ENCODE measurements at places on chromosomes 13 and 19.
A peak's percentile ranks its signal among the peaks of the same experiment; 100 is the strongest.

GRCh38 chr19:18423258-18424020, 4.2 kb downstream of the SSBP4 start:
- DNase-seq: no peak

- DNase-seq: peak; percentile 3
Measured at GRCh38 chr19:58154287-58154678, 3.7 kb upstream of the ZNF329 start.

DNA sequence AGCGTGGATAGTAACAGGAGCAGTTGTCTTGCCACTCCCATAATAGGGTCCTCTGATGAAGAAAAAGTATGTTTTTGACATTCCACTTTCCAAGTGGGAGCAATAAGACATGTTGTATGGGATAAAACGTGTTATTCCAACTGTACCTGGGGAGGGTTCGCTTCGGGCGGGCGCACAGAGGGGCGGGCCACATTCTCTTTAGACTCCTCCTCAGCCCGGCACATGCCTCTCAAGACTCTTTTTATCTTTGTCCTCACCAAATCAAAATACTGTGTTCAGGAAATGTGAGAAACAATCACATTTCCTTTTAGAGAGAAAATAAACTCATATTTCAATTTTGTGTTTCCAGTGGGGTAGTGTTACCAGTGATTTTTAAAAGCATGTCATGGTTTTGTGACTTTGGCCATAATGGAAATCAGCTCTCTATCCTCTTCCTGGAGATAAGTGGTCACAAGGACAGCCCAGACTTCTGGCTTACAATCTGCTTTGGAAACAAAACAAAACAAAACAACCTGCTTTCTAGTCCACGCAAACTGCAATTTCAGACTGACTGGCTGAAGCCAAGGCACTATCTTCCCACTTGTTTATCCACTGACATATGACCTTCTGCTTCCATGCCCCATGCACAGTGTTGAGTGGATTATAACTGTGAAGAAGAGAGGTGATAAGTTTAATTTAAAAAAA, 276.1 kb downstream of the NALCN start:
- DNase-seq: no peak

DNA sequence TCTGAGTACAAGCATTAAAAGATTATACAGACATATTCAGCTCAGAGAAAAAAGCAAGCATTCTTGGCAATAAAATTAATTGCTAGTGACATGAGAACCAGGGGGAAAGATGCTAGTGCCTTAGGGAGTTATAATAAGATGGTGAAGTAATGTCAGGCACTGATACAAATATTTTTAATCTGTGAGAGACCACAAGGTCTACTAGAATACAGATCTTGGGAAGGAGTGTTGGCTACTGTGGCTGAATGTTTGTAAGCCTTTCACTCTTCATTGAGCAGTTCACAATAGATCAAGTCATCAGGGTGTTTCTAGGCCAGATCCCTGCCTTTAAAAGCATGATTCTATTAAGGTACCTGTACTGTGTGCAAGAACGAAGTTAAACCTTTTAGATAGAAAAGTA, 16.4 kb downstream of the FREM2 start:
- DNase-seq: no peak

GRCh38 chr13:106736941-106737340, 169.0 kb upstream of the ARGLU1 start:
- no peak for DNase-seq

- no peak for DNase-seq
Measured at GRCh38 chr13:74128156-74128767, 5.9 kb downstream of the KLF12 start.

DNA sequence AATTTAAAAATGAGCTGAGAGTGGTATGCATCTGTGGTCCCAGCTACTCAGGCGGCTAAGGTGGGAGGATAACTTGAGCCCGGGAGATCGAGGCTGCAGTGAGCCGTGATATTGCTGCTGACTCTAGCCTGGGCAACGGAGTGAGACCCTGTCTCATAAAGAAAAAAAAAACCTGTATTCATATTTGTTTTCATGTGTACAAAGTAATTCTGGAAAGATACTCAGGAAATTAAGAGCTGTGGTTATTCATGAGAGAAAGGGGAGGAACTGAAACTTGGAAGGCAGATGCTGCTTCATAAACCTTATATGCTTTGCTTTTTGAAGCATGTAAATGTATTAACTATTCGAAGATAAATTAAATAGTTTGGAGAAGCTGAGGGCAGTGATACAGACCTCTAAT, 8.8 kb upstream of the RLN3 start:
- no peak for DNase-seq

GRCh38 chr19:36009220-36009619, 607 bp upstream of the SYNE4 start:
- DNase-seq: peak; percentile 52

Data from stimulated activated CD4-positive, alpha-beta T cell treated with anti-CD3 and anti-CD28 coated beads, Interleukin-2, amount 100 ng/mL, for 24 hours (primary cell).